NCI-H526 (cell line): ENCODE measurements at places on chromosomes 16 and 17.

- no peak for DNase-seq
These were observed 233.1 kb downstream of the CBLN1 start for GRCh38 chr16:49048557-49048956.

GRCh38 chr16:578870-579405 is 9.2 kb downstream of the PIGQ start:
- peak; percentile 42 for DNase-seq

DNA sequence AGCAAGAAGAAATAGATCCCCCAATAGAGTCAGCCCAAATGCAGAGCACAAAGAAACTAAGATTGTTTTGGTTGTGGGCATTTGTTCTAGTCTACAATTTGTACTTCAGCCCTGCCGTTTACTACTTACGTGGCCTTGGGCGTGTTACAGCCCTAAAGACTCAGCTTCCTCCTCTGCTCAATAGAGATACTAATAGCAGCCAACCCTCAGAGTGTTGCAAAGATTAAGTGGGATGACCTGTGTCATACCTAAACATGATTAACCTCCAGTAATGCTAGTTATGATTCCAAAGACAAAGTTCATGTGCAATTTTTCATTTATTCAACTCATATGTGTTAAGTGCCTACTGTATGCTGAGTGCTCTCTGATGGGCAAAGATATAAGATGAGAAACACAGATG is 43.1 kb downstream of the MAF start:
- DNase-seq: no peak

DNA sequence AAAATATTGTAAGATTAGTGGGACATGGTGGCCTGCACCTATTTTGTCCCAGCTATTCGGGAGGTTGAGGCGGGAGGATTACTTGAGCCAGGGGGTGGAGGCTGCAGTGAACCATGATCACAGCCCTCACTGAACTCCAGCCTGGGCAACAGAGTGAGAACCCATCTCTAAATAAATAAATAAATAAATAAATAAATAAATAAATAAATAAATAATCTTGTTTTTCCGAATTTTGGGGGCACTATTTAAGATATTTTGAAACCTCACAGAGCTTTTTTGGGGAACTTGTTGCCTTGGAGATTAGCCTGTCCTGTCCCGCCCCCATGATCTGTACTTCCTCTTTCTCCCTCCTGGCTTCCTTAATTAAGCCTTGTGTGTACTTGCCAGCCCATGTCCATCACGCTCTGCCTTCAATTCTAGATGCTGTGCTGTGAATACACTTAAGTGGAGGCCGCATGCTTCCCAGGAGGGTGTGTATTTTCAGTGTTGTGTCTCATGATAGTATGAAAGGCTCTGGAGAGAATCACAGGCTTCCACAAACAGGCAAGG is 4.4 kb downstream of the LGALS9 start:
- no peak for DNase-seq

- no peak for DNase-seq
These were observed 15.5 kb downstream of the BANP start for GRCh38 chr16:87966685-87967185.

DNA sequence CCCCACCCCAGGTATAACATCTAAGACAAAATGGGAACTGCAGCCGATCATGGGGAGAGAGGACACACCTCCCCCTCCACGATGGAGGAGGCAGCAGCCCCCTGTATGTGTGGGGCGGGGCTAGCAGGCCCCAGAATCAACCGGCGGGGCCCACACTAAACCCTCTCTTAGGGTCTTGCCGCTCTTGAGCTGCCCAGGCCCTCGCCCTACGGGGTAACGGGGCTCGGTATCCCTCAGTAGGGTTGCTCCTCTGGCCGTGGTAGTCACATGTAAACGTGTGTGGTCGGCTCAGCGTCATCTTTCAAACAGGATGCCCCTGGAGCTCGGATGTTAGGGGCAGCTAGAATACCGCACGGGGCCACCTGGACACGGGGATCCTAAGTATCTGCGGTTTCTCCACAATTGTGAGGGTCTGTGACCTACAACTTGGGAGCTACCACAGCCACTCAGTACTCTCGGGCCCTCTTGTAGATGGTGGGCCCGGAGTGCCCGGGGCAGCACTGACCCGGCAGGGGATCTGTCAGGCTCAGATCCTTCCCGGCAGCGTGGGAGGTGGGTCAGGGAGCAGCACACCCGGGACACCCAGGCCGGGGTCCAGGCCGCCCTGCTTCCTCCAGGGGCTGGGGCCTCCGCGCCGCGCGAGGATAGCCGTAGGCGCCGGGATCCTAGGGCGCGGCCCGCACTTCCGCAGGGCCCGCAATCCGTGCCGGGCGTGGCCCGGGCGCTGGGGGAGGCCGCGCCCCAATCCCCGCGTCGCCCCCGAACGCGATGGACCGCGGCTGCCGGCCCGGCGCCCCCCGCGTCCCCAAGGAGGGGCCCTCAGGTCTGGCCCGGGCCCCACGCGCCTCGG is 781 bp downstream of the ARHGDIA start:
- no peak for DNase-seq

GRCh38 chr16:70475054-70475871 is 20.9 kb downstream of the FCSK start:
- no peak for DNase-seq

GRCh38 chr16:28478506-28479180 is 6.5 kb upstream of the NPIPB7 start:
- no peak for DNase-seq

DNA sequence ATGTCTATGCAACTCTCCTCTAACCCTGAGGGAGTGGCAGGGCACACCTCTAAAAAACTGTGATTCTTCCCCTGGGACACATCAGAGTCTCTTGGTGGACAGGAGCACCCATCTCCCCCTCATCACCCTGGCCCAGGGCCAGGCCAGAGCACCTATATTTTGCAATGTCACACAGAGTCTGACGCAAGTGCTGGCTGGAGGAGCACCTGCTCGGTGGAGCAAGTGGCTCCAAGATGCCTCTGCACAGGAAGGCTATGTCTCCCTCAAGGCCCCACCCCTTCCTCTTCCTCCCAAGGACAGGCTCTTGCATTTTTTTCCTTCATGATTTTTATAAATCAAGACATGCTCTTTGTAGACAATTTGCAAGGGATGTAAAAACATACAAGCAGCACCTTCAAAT is 13.3 kb downstream of the SNN start:
- no peak for DNase-seq

DNA sequence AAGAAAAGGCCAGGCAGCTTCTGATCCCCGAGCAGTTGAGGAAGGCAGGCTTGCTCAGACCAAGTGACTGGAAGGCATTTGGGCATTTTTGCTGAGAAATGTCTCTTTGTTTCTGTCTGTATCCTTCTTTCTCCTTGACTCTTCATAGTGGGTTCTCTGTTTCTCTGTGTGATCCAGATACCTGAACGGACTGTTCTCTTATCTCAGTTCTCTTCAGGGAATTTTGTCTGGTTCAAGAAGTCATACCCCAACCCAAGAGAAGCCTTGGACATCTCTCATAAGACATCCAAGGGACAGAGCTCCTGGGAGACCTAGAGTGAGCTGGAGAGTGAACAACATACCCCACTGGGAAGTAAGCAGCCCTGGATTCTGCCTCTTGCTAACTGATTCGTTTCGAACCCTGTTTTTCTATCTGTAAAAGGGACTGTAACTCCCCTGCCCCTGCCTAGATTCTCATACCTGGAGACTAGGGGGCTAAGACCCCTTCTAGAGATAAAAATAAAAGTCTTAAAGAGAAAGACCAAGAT is 541 bp downstream of the CCL3 start:
- DNase-seq: no peak

DNA sequence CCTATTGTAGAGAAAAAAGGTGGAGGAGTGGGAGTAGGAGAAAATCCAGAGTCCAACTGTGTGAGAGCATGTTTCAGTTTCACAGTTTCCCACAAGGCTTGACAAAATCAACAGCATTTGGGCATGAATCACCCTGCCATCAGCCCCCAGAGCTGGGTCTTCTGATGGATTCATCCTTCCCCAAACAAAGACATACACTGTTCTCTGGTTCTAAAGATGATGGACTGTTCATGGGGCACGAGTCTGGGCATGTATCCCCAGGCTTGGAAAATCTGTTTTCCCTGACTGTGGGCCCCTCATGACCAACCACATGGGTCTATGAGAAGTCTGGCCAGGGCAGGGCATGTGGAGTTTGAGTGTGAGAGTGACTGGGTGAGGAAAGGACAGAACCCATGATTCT is 210.4 kb upstream of the IRX5 start:
- DNase-seq: no peak

- peak; percentile 89 for DNase-seq
These were observed 29.7 kb upstream of the LGALS9 start for GRCh38 chr17:27601069-27601974.

- DNase-seq: no peak
These were observed 5.1 kb downstream of the PHAF1 start for GRCh38 chr16:67114793-67115192.

DNA sequence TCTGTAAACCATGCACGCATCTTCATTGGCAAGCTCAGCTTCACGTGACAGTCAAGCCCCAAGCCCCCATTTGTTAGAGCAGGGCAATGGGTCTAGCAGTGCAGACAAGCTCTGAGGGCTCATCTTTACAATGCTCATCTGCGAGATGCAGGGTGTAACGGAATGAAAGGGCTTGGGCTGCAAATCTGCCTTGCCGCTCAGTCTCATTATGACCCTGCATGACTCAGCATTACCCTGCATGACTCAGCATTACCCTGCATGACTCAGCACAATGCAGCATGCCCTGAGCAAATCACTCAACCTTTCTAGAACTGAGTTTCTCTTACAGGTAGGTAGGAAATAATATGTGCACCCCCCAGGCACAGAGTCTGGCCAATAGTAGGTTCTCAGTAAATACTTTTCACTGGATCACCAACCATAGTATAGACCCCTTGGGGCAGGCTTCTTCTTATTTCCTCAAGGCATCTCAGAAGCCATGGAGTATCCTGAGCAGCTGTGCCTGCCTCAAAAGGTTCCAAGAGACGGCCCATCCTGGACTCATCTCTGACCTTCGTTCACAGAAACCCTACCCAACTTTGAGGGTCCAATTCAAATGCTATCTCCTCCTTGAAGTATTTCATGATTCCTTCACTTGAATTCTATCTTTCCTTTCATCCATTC is 391.3 kb upstream of the CDH5 start:
- DNase-seq: no peak

DNA sequence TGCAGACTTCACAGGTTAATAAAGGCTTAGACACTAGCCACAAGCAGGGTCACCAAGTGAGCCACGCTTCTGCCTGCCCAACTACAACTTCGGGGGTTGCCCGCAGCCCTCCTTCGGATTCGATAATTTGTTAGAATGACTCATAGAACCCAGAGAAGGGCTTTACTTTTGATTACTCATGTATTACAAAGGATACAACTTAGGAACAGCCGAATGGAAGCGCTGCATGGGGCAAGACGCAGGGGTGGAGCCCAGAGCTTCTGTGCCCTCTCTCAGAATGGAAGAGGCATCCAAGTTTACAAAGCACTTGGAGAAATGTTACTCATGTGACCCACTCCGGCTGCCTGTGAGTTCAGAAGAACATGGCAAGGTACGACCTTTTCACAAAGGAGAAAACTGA is 7.5 kb upstream of the CDH5 start:
- no peak for DNase-seq

GRCh38 chr17:27430882-27431491 is 25.3 kb upstream of the KSR1 start:
- DNase-seq: peak; percentile 76

DNA sequence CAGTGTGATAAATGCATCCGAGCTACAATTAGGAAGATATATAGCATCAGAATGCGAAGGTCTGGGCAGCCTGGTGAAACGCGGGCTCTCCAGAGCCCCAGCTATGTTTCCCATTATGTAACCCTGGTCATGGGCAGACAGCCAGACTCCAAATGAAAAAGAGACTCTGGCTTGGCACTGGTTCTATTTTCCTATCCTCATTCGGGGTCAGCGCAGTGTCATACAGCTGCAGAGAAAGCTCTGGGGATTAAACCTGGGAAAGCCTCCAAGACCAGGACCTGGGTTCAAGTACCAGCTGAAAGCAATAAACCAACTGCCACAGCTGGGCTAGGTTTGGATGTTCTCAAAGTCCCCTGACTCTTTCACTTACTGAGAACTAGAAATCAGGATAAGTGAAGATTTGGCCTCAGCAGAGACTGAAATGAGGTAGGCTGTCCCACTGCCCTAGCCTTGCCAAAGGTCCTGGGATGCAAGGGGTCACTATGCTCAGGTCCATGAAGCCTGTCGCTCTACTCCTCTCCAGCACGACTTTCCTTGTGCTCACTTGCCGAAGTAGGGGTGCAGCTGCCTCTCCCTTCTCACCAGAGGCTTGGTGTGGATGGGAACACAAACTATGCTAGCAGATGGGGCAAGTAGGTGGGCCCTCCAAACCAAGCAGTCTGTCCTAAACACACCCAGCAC is 123.8 kb downstream of the SMG6 start:
- DNase-seq: no peak

DNA sequence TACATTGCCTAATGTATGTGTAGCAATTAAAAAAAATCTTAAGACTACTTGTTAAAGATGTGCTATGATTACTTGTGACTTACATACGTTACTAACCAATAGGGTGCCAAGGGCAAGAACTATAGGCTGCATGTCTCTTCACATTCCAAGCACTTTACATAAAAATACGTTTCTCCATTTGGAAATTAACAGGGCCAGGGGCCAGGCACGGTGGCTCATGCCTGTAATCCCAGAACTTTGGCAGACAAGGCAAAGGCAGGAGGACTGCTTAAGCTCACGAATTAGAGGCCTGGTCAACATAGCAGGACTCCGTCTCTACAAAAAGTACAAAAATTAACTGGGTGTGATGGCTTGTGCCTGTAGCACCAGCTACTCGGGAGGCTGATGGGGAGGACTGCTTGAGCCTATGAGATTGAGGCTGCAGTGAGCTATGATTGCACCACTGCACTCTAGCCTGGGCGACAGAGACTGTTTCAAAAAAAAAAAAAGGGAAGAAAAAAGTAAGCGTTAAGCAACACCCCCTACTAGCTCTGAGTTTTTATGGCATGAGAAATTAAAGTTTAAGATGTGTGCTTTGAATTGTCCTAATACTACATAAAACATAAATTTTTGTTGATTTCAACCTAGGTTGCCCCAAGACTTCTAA is 12.3 kb downstream of the PSMD12 start:
- no peak for DNase-seq

- DNase-seq: no peak
These were observed 7.0 kb upstream of the TMIGD1 start for GRCh38 chr17:30340801-30341356.

- no peak for DNase-seq
These were observed 59.1 kb downstream of the NEUROD2 start for GRCh38 chr17:39548494-39549225.
